Activated CD4-positive, CD25-positive, alpha-beta regulatory T cell treated with anti-CD3 and anti-CD28 coated beads, Interleukin-2, amount 50 U/mL, for 24 hours (primary cell): ENCODE measurements at places on chromosomes 6 and 20.

GRCh38 chr6:80639181-80639629 is 532.7 kb downstream of the BCKDHB start:
- ATAC-seq, result no peak

GRCh38 chr6:34955442-34955841 is 66.4 kb downstream of the ANKS1A start:
- no peak for ATAC-seq

- peak; percentile 48 for ATAC-seq
Observed at GRCh38 chr6:5249451-5250122, 11.2 kb downstream of the LYRM4 start.

DNA sequence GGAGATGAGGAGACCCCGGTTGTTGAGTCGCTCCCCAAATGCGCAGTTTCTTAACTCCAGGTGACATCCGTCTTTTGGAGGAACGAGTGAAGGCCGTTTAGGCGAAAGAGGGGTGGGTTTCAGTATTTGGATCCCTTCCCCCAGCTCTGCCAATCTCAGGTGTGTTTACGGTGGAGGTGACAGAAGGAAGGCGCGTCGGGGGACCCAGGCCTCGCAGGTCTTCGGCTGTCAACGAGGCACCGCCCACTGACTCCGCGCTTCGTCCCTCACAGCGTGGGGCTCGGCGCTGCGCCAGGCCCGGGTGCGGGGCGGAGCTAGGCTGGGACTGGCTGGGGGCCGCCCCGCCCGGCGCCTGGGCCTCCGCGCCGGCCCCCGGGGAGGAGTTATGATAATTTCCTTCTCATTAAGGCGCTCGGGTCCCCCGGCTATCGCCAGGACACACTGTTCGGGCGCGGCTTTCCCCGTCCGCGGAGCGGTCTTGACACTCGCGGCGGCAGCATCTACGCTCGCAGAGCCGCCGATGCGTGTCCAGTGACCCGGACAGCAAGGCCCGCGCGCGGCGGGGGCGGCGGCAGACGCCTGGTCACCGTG is at the start of gene TFAP2C:
TFAP2C (plus strand) TSS at position 434 of the 591 bp plus-strand sequence. CDS start 239 bp downstream, outside the sequence.
- ATAC-seq, result no peak

GRCh38 chr6:79668381-79668780 is 37.3 kb downstream of the SH3BGRL2 start:
- ATAC-seq, result no peak

- no peak for ATAC-seq
Observed at GRCh38 chr20:14951707-14952418, 614.5 kb upstream of the FLRT3 start.

DNA sequence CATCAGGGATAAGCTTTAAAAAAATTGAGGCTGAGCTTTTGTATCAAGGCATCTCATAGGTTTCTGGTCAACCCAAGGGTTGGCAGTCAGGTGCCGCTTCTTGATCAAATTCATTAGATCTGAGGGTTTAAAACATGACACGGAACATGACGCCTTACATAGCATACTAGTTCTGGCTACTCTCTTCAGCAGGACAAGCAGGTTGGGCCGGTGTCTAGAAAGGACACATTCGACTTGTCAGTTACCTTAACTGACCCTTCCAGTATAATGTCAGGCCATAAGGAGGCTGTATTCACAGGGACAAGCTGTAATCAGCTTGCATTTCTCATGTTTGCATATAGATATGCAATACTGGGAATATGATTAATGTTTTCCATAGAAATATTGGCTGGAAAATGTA is 65.6 kb downstream of the PHACTR1 start:
- ATAC-seq, result no peak

DNA sequence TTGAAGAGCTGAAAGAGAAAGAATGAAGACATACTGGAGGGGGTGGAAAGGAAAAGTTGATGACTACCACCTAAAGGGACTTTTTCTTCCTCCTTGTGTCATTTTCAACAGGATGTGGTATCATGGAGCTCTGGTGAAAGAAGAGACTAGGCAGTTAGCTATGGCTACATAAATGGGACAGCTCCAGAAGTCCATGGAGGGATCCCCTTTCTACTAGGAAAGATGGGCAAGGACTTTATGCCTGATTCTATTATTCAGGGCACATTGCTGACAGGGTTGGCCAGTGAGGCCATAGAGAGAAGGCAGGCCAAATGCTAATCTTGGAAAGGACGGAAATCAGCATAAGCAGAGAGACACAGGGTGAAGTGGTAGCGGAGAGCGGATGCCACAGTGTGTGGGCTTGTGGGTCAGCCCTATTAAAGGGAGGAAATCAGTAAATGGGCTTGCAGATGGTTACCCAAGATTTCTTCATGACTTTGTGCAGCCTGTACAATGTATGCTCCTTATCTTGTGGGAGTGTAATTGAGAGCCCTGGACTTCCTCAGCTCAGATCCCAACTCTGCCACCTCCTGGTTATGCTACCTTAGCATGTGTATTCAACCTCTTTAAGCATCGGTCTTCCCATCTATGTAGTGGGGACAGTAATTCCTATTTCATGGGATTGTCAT is 77.4 kb upstream of the TMEM170B start:
- ATAC-seq, result peak; percentile 41

GRCh38 chr6:142800240-142800639 is 144.7 kb downstream of the HIVEP2 start:
- peak; percentile 29 for ATAC-seq

- no peak for ATAC-seq
Observed at GRCh38 chr6:68082086-68082485, 553.0 kb upstream of the ADGRB3 start.

GRCh38 chr20:16111852-16112412 is 461.3 kb downstream of the KIF16B start:
- no peak for ATAC-seq

GRCh38 chr6:170108456-170108855 is 182.4 kb downstream of the DLL1 start:
- ATAC-seq, result no peak

DNA sequence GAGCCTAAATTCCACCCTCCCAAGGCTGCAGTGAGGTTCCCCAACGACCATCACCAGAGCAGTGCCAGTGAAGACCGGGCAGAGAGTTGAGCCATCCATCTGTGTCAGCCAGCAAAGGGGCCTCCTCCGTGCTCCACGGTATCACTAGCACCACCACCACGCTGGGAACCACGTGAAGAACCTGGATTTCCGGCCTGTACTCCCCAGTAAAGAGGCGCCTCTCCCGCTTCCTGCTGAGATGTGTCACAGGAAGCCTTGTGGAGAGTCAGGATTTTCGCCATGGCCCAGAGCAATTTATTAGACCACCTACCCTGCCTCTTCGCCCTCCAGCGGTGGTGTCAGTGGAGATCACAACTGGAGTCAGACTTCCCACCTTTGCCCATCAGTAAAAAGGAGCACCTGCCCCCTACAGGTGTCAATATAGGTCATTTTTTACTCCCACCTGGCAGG is 28.8 kb downstream of the CPXM1 start:
- no peak for ATAC-seq

DNA sequence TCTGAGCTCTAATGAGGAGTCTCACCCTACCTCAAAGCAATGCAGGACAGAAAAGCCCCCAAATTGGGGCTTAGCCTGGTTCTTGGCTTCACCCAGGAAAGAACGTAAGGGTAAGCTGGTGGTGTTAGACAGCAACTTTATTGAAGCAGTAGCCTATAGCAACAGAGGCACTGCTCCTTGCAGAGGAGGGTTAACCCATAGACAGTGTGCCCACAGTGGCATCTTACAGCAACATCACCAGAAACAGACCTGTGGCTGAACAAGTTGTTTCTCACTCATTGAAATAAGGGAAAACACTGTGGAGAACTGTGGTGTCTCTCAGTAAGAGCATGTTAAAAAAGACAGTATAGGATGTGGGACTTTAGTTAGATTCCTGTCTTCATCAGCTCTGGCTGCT is 80.4 kb upstream of the SPTLC3 start:
- no peak for ATAC-seq

GRCh38 chr6:105814745-105815536 is 271.2 kb upstream of the PRDM1 start:
- no peak for ATAC-seq

GRCh38 chr6:42104804-42105125 is 37.7 kb downstream of the C6orf132 start:
- ATAC-seq, result peak; percentile 6

DNA sequence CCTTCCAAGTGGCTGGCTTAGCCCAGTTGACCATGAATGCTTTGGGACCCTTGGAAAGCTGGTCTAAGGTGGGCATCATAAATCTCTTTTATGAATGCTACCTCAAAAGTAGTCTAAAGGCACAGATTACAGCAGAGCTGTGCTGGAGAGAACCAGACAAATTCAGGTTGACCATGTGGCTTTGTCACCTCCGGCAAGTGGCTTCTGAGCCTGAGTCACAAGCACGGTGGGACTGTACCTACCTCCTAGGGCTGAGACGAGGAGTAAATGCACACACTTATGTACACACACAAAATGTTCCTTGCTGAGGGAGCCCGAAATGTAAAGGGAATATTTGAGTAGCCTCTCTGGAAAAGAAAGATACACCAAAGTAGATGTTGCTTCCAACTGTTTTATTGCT is 155.9 kb downstream of the NFATC2 start:
- peak; percentile 94 for ATAC-seq

DNA sequence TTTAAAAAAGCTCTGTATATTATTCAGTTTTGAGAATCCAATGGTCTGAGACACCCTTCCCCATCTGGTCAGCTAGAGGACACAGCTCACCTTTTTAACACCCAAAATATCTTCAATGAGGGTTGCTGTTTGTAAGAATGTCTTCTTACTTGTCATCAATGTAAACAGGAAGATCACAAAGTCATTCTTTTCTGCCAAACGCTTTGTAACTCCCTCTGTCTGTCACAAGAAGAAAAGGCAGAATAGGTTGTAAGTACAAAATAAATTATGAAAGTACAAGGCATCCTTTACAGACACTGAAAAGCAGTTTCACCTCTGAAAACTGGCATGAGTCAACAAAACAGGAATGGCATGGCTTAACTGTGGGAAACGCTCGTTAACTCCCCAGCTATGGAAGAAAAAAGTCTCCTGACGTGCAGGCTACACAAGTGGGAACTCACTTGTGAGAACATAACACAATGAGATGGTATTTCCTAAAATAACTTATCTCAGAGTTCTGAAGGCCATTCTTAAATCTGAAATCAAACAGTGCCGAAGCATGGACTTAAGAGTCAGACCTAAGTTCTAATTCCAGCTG is 42.7 kb downstream of the TRPC4AP start:
- no peak for ATAC-seq

DNA sequence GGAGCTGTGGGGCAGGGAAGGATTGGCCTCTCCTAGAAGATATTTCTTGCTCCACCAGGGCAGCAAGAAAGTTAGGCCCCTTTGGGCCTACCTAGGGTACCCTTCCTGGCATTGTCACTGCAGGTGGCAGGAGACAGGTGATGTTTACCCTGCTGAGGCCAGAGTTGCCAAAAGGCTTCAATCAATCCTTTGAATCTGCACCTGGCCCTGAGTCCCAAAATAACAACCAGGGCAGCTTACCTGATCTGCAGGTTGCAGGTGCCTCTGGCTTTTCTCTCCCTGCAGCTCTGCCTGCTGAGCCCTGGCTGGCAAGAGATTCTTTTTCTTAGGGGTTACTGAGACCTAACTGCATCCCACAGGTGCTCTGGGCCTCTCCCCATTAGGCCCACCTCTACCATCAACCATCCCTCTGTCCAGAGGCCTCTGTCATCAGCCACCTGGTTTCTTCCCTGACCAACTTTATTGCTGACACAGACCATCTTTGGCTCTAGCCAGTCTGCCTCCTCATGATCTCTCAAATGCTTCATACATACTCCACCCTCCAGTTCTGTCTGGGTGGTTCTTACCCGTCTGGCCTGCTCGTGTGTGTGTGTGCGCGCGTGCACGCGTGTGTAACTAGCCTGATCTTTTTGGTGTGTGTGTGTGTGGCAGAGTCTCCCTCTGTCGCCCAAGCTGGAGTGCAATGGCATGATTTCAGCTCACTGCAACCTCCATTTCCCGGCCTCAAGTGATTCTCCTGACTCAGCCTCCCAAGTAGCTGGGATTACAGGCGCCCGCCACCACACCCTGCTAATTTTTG is 13.7 kb downstream of the BCL2L1 start:
- no peak for ATAC-seq

GRCh38 chr20:3166913-3167342 is 6.4 kb downstream of the LZTS3 start:
- ATAC-seq, result no peak
